Vagina (tissue), 2 donors: ENCODE measurements at places on chromosomes 11 and 22.

- no peak for DNase-seq
Measured at GRCh38 chr22:29907753-29908515, 25.0 kb downstream of the MTMR3 start.

DNA sequence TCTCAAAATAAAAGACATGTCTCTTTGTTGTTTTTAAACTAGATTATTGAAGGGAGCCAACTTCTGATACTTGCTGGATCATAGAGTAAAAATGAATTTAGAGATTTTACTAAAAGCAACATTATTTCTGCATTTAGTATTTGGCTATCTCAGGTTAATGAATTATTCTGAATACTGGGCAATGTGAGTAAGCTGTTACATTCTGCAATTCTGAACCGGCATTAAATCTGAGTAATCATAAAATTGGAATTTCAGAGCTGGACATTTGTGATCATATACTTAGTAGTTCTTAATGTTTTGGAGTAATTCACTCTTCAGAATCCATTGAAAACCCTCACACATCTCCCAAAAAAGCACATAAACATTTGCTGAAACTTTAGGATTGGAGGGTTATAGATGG is 11.5 kb downstream of the POLD3 start:
- DNase-seq = no peak

GRCh38 chr11:46524201-46524770 is 69.5 kb downstream of the AMBRA1 start:
- no peak for DNase-seq

DNA sequence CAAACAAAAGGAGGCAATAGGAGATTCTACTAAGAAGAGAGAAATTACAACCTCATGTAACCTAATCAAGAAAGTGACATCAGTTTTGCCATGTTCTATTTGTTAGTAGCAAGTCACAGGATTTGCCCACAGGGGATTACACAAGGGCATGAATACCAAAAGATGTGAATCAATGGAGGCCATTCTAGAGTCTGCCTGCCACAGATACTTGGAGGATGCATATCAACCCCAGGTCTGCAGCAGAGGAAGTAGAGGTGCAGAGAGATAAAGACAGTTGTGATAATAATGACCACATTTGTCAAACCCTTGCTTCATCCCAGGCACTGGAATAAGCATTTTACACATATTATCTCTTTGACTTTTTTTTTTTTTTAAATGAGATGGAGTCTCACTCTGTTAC is 2.4 kb upstream of the ASCC2 start:
- no peak for DNase-seq

- DNase-seq = no peak
Measured at GRCh38 chr11:110858547-110858921, 146.3 kb upstream of the ARHGAP20 start.

DNA sequence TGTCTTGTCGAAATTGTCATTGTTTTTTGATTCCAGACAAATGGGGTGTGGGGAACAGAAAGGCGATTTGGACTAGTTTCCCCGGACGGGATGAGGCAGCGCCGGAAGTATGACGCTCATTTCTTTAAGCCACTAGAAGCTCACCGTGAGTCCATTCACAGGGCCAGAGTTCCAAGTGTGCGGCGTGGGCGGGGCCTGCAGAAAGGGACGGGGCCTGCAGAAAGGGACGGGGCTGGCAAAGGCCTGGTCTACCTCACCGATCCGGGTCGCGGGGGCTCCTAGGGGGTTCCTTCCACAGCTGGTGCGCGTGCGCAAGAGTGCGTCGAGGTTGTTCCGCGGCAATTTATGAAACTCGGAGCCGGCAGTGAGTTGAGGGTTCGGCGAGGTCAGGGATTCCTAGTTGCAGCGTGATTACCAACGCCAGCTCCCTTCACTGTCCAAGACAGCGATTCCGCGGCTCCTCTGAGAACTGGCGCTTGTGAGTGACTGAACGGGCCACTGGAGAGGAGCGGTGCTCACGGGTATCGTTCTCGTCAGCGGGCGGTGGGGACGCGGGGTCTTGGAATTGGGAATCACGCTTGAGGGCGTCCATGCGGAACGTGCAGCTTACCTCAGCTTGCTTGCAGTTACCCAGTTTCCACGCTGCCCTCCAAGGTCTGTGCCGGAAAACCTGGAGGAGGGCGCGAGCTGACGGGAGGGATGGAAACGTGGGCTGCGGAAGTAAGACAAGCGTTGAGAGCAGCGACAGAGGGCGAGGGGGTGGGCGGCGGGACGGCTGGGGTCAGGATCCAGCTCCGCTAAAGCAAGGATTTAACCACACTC is at the start of gene ZNF215:
TSS of gene ZNF215 (plus strand) at position 219 of the 822 bp plus-strand sequence. CDS start 5,847 bp downstream, outside the sequence.
- no peak for DNase-seq
